ENCODE measurements at places on chromosomes 4 and X.

GRCh38 chrX:154019061-154019621 is 561 bp downstream of the IRAK1 start:
- DNase-seq: no peak

- no peak for DNase-seq
Observed at GRCh38 chr4:29459926-29460325, 1260.2 kb upstream of the PCDH7 start.

DNA sequence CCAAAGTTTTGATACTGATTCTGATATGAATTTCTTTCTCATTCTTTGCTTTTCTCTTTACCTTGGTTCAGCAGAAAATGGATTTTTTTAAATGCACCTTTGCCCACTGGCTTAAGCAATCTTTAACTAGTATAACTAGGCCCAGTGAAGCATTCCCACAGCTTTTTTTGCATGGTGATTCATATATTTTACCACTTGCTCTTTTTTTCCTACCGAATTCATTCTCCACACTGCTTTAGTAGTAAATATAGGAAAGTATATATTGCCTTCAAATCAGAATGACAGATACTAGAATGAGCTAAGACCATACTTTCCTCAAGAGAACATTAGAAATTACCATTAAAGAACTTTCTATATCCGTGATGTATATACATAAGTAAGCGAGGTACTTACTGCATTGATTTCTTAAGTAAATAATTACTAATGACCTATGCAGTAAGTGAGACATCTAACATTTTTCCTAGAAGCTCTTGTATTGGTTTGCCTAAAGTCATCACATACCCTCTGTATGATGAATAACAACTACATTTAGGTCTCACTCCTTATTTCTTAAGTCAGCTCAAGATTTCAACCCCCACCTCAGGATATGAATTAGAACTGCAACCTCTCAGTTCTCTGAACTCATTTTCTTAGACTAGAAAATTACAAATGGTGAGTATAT is 44.2 kb downstream of the SLC4A4 start:
- DNase-seq: no peak

- DNase-seq: no peak
Observed at GRCh38 chr4:5893591-5893990, 705 bp upstream of the CRMP1 start.

GRCh38 chrX:9438933-9439494 is 25.8 kb upstream of the TBL1X start:
- no peak for DNase-seq

- DNase-seq: no peak
Observed at GRCh38 chr4:128462103-128462783, 174.6 kb upstream of the PGRMC2 start.

DNA sequence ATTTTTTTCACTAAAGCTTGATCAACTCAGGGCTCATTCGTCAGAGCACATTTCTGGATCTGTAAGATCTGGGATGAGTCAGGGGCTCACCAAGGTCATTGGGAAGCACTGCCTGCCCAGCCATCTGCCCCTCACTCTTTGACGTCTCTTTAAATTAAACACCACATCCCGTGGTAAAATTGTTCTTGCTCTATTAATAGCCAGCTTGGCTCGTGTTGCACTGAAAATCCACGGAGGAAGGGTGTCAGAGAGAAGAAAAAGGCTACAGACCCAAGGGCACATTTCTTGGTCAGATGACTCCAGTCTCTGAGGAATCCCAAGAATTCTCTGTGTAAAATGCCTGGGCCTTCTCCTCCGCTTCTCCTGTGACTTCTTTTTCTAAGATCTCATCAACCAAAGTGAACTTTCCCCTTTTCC is 45.7 kb upstream of the GATB start:
- DNase-seq: no peak

GRCh38 chr4:26858947-26859401 is 1.7 kb upstream of the STIM2 start:
- DNase-seq: no peak

GRCh38 chr4:61440321-61440720 is 240.2 kb downstream of the ADGRL3 start:
- no peak for DNase-seq

- DNase-seq: no peak
Observed at GRCh38 chr4:2942532-2943363, 20.5 kb downstream of the NOP14 start.

DNA sequence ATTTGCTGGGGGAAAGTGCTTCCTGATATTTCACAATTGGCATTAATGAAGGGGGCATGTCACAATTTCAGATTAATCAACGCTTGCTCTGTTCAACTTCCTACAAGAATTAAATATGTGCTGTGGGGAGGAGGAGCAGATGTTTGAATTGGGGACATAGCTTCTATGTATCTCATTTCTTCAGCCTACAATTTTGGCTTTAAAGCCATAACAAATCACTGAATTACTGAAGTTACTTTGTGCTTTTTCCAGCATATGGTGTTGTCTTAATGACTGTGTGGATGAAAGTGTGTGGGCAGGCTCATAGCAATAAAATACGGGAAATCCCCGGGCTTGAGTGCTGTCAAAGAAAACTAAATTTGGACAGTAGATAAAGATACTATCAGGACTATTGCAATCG is 813 bp downstream of the TLR7 start:
- no peak for DNase-seq

DNA sequence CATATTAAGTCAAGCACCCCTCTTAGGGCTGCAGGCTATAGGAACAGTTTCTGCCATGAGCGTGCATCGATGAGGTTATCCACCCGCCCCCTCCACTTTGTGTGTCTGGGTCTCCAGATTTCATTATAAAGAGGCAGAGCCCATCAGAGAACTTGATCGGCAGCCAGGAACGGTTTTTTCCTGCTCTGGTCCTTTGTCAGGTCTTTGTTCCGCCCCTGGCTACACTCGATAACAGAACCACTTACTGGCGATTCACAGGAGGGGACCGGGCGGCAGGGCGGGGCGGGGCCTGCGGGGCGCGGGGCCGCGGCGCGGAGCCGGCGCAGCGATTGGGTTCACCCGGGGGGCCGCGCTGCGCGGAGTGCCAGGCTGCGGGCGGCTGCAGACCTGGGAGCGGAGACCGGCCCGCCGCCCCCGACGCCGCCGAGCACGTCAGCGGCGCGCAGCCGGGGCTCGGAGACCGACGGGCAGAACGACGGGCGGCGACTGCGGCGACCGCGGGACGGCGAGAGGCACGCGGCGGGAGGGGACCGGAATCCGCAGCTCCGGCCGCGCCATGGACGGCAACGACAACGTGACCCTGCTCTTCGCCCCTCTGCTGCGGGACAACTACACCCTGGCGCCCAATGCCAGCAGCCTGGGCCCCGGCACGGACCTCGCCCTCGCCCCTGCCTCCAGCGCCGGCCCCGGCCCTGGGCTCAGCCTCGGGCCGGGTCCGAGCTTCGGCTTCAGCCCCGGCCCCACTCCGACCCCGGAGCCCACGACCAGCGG is at the start of gene SLC10A4:
Gene SLC10A4 (plus strand): TSS at position 338 of the 771 bp plus-strand sequence. CDS start 219 bp downstream, at position 557.
- no peak for DNase-seq

DNA sequence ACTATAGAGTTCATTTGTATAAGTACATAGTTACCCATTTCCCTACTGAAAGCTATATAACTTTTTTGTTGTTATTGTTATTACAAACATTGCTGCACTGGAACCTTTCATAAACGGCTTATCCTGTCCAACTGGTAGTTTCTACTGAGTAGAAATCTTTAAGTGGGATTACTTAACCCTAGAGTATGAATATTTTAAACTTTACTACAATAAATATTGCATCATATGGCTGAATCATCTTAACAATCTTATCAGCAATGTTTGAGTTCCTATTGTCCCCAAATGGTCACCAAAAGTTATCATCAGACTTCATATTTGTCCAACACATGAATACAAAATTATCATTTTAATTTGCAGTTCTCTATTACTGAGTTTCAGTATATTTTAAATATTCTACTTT is 40.5 kb downstream of the LCORL start:
- no peak for DNase-seq

DNA sequence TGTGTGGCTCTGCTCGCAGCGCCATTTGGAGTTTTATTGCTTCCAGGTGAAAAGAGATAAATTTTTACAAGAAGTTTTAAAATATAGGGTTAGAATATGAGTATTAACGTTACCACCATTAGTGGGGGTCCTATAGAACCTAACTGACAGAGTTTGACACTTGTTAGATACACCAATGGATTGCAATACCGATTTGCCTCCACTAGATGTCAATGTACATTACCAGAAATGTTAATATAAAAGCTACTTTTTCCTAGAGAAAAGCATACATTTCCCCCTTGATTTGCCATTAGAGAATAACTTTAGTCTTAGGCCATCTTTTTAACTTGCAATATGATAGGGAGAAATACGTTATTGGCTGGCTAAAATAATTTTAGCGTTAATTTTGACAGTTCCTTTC is 108.4 kb downstream of the LINC00632 start:
- no peak for DNase-seq

- DNase-seq: no peak
Observed at GRCh38 chr4:162838671-162839070, 328.0 kb downstream of the NAF1 start.

- no peak for DNase-seq
Observed at GRCh38 chr4:111230265-111230664, 607.4 kb upstream of the PITX2 start.

DNA sequence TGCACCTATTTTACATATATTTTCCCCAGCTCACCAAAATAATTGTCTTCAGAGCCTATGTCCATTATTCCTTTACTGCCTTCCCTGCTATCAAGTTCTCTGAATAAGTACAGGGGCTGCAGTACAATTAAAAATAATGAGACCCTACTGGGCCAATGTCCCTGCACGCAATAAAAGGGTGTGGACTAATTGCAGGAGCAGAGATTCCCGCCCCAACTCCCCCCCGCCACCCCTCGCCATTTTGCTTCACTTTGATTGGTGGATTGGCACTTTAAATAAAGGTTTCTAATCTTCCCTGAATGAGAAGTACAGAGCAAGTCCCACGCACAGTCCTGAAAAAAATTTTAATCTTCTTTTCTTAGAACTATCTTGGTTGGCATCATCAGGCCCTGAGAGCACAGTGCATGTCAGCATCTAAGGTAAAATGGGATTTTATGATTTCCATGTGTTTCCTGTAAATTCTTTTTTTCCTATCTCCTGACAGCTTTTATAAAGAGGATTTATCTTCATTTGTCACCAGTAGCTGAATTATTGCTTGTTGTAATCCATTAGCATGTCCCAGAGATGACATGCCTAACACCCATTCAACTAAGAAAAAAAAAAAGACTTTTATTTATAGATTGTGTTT is at the start of gene AMBN:
Gene AMBN (plus strand): TSS at position 302 of the 628 bp plus-strand sequence. CDS start 103 bp downstream, at position 405.
- no peak for DNase-seq

GRCh38 chr4:168677063-168677462 is 180.2 kb downstream of the PALLD start:
- DNase-seq: no peak

DNA sequence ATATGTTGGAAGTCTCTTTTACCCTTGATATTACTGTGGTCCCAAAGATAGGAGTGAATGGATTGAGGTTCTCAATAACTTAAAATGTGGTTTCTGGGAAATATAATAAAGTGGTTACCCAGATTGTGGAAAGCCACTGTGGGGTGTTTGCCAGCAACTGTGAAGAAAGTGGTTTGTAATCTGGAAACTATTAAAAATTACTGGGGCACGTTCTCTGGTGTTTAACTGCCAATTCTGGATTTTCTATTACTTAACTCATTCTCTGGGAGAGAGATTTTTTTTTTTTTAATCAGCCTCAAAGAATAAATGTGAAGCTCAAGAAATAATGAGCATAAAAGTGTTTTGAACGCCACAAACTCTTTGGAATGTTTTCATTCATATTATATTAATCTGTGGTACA is 4.9 kb upstream of the CXCL6 start:
- DNase-seq: no peak

DNA sequence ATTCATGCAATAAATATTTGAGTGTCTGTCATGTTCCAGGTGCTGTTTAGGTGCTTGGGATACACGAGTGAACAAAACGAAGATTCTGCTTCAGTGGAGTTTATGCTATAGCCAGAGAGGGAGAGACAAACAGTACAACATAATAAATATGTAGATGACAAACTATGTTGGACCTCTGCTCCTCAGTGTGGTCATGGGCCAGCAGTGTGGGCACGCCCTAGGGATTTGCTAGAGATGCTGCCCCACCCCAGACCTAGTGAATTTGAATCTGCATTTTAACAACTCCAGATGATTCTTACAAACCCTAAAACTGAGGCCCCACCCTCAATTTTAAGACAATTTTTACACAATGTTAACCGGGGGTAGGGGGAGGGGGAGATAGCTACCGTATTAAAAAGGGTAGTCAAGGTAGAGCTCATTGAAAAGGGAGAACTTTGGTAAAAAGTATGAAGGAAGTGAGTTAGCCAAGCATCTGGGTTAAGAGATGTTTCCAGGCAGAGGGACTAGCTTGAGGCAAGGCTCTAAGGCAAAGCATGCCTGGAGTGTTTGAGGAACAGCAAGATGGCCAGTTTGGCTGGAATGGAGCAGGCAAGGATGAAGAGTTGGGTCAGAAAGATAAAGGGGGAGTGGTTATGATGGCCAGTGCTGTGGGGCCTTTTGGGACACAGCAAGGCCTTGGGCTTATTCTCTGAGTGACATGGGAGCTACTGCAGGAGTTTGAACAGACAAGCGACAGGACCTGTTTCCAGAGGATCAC is 42.4 kb downstream of the SEPSECS start:
- no peak for DNase-seq

DNA sequence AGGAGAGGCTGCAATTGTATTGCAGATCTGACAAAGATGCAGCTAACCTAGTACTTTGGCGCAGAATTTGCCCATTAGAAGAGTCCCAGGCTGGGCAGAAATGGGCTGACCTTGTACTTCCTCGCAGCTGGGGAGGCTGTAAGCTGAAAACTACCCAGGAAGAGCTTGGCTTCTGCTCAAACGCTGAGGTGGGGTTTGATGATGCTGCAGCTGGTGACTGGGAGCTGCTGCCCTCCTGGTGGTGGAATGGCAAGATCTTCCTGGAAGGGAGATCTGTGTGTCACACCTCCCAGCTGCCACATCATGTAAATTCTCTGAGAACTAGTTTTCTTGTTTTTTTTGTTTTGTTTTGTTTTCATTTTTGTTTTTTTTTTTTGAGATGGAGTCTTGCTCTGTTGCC is 17.4 kb downstream of the CCNG2 start:
- no peak for DNase-seq

- no peak for DNase-seq
Observed at GRCh38 chrX:41952102-41952501, 28.7 kb upstream of the CASK start.

DNA sequence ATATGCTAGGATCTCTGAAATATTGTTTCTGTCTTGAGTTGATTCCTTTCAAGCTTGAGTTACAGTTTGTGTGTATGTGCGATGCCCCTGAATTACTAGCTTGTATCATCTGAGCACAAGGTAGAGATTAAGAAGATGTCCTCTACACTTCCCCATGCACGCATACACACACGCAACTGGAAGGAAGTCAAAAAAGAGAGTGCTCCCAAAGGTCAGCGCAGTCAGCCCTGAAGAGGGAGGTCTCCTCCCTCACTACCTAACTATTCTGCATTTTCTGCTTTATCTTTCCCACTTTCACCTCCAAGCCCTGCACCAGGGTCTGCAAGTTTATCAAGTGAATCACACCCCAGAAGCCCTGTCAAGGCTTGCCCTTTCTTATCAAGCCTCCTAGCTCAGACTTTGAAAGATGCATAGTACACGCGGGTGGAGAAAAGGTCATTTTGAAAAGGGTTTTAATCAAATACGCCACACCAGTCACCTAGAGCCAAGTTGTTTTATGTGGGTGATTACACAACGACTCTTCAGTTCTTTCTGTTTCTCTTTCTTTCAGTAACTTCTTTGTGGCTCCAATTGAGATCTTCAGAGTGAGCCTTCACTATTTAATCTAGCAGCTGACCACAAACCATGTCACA is 127.7 kb downstream of the ASB9 start:
- DNase-seq: no peak

GRCh38 chr4:32569861-32570260 is 1849.7 kb downstream of the PCDH7 start:
- DNase-seq: no peak

- DNase-seq: no peak
Observed at GRCh38 chrX:55159551-55159950, 60.6 kb upstream of the PAGE5 start.

Data from activated CD4-positive, alpha-beta T cell treated with anti-CD3 and anti-CD28 coated beads, Interleukin-2, amount 50 U/mL, for 24 hours (primary cell).